ENCODE measurements at places on chromosomes 4 and X.
A peak's percentile ranks its signal among the peaks of the same experiment; 100 is the strongest.

GRCh38 chr4:111957116-111957515, 188.1 kb upstream of the FAM241A start:
- DNase-seq: no peak

- no peak for DNase-seq
These were observed 50.2 kb downstream of the ZNF827 start for GRCh38 chr4:145888393-145888792.

DNA sequence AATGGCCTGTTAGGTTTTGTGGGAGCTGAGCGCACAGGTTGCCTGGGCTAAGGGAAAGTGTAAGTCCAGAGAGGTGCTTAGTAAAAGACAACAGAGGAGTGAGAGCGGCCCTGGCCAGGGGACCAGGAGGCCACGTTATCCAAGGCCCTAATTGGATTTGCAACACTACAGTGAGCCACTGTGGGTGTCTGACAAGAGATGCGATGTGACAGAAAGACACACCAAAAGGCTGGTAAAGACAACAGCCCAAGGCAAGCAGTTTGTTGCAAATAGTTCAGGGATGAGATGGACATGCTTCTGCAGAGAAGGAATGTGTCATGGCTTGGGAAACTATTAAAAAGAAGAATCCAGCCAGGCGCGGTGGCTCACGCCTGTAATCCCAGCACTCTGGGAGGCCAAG, 162.7 kb upstream of the KIT start:
- DNase-seq: no peak

GRCh38 chrX:147838465-147839131, 73.1 kb upstream of the FMR1 start:
- DNase-seq: no peak

DNA sequence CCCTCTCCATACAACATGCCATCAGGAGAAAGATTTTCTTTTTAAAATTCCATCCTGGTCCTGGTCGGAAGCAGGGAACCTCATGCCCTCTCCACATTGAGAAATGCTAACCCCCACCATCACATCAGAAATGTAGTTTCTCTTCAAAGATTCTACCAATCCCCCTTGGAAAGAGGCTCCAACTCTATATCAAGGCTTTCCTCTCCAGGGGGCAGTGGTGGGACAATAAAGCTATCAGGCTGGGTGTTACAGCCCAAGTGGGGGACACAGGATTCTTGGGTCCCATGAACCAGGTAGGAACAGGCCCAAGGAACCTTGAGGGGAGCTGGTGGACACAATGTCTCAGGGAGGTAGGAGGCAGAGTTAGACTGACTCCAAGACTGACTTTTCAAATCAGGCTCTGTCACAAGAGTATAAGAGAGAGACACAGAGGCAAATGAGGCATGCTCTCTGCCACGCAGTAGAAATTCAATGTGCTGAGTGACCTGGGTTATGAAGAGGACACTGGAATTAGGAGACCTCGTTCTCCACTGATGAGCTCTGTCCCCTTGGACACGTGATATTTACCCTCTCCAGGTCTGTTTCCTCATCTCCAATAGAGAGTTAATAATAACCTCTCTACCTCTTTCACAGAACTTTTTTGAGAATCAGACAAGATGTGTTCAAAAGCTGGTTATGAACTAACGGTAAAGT, 4.5 kb downstream of the GJB1 start:
- DNase-seq: no peak

- DNase-seq: no peak
These were observed 26.7 kb upstream of the BMP2K start for GRCh38 chr4:78749258-78749971.

DNA sequence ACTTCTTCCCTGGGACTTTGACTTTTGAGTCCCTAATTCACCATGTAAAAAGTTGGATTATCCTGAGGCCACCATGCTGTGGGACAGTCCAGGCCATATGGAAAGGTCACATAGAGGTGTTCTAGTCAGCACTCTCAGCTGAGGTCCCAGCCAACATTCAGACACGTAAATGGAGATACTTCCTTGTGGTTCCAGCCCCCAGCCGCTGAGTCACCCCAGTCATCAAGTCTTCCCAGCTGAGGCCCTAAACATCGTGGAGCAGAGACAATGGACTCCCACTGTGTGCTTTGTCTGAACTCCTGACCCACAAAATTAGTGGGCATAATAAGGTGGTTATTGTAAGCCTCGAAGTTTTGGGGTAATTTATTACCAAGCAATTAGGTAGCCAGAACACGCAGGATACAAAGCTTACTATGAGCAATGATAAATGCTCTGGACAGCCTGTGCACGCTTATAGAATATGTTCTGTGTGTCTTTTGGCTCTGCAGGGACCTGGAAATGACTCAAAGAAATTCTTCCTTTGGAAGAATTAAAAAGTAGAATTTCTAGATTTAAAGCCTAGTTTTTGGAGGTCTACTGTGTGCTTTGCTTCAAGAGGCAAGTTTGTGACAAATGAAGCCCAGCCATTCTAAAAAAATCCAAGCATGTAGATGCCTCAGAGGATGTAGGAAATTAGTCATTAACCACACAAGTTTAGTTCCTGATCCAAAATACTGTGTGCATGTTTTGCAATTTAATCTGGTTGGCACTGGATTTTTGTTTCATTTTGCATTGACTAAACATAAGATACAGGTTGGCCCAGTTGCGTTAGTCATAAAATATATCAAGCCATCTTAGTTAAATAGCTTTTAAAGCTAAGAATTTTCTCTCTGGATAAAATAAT, 33.2 kb upstream of the SLC9A7 start:
- no peak for DNase-seq

DNA sequence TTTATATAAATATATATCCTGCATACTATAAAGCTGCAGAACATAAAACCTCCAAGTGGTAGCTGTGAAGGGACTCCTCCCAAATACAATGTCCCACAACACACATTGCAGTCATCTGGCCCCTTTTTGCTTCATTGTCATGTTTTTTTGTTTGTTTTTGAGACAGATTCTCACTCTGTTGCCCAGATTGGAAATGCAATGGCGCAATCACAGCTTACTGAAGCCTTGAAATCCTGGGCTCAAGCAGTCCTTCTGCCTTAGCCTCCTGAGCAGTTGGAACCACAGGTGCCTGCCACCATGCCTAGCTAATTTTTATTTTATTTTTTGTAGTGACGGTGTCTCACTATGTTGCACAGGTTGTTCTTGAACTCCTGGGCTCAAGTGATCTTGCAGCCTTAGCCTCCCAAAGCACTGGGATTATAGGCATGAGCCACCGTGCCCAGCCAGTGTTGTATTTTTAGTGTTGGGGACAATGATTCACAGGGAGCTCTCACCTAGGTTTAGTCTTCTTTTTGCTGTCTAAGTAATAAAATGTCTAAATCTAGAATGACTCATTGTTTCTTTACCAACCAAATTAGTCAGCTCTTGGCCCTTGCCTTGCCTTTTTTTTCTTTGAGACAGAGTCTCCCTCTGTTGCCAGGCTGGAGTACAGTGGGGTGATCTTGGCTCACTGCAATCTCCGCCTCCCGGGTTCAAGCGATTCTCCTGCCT, 24.0 kb upstream of the XIAP start:
- no peak for DNase-seq

DNA sequence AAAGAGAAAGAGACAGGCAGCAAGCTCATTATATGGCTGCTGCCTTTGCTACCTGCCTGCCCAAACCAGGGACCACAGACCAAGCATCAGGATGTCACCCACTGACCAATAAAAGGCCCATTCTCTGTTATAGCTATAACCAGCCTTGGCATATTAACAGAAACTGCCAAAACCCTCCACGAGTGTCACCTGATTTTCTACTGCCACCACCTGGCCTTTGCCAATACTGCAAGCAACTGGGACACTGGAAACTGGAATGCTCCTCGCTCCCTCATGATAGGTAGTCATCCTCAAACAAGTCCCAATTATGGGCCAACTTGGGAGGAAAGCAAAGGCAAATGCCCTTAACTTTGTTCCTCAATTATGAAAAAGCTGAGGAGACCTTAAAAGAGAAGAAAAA, 76.0 kb downstream of the SPIN4 start:
- no peak for DNase-seq

GRCh38 chr4:98601708-98602107, 56.7 kb downstream of the TSPAN5 start:
- no peak for DNase-seq

DNA sequence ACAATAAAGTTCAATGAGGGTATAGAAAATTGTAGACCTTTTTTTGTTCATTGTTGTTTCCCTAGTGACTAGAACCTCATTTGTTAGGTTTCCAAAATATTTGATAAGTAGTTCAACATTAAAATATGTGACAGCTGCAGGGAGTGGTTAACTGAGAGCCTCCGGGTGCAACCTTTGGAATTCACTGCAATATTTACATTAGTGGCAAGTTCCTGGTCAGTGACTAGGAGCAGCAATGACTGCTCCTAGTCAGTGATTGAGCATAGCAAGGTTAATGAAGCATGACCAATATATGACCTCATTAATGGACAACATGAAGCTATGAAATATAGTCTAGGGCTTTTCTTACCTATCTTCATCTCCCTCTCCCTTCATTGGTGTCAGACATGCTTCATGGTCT, 65.8 kb upstream of the FAM47A start:
- DNase-seq: no peak

DNA sequence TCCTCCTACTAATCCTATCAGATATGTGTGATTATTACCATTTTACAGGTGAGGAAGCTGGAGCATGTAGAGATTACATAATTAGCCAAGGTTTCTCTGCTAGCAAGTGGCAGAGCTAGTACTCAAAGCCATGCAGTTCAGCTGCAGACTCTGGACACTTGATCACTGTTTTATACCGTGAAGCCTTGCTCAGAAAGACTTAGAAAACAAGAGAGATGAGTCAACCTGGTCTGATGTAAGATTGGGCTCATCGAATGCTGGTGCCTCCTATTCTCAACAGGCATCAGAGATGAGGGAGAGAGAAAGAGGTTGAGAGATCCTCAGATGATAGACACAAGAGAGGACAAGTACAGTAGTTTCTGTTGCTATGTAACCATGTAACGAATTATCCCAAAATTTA, 19.0 kb upstream of the PDE5A start:
- no peak for DNase-seq

DNA sequence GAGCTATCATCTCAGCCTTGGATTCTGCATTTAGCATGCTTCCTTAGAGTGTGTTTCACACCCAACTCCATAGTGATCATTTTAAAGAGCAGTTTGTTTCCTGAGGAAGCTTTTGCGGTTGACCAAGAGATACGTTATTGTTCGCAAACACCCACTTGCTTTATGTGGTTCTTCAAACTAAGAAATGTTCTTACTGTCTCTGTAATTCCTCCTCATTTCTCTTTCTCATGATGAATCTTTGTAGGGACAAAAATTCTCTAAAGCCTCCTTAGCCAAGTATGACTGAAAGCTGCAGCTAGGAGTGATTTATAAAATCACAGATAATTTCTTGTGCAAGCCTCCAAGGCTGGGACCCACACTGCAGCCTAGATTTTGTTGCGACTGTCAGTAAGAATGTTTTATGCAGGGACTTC, 10.0 kb downstream of the TNIP3 start:
- DNase-seq: no peak

GRCh38 chr4:104330125-104330905, 164.4 kb downstream of the CXXC4 start:
- no peak for DNase-seq

- no peak for DNase-seq
These were observed 461.8 kb downstream of the CENPC start for GRCh38 chr4:67083496-67083895.

DNA sequence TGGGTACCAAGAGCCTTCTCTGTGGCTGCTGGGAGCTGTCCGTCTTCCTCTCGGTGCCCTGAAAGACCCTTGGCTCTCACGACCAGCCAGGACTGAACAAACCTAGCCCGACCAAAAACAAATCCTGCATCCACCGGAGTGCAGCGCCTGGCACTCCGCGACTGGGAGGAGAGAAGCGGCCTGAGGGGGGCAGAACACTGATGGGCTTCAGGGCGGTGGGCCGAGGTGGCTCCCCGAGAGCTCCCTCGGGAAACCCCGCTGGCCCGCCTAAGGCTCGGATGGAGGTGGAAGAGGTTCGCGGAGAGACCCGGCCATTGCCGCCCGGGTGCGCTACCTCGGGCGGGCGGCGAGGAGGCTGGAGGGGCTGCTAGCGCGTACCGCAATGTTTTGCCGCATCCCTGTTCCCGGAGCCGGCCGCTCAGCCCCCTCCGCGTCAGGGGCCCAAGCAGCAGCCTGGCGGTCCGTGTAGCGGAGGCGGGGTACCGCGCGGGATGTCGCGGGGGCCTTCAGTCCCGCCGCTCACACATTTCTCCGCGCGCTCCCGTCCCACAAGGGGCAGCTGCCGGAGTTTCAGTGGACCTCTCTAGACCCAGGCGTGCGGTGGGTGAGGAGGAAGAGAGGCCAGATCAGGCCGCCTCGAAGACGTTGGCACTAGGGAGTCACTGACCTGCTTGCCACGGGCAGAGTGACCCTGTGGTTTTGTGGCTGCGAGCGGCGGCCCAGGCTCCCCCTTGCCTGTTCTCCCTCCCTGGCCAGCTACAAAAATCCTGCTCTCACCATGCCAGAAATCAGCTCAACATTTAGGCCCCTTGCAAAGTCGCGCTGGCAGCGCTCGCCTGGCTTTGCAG, 2.2 kb downstream of the SLITRK4 start:
- DNase-seq: peak; percentile 44

GRCh38 chr4:120071192-120071795, 4.6 kb upstream of the MAD2L1 start:
- no peak for DNase-seq

DNA sequence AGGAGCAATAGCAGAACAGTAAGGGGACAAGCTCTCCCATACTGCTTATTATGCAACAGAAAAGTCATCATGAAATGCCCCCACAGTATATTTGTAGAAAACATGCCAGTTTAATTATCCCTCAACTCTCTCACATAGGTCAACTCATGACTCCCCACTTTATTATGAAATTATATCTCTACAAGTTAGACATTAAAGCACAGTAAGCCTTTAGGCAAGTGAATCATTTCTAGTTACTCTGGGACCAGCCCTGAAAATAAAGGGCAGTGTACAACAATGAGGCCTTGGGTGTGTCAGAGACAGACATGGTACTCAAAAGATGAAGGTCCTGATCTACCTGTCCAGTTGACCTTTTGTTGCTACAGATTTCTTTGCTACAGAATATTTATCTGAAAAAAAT, 191.9 kb downstream of the FBXW7 start:
- no peak for DNase-seq

GRCh38 chr4:16480011-16480410, 253.7 kb upstream of the TAPT1 start:
- no peak for DNase-seq

DNA sequence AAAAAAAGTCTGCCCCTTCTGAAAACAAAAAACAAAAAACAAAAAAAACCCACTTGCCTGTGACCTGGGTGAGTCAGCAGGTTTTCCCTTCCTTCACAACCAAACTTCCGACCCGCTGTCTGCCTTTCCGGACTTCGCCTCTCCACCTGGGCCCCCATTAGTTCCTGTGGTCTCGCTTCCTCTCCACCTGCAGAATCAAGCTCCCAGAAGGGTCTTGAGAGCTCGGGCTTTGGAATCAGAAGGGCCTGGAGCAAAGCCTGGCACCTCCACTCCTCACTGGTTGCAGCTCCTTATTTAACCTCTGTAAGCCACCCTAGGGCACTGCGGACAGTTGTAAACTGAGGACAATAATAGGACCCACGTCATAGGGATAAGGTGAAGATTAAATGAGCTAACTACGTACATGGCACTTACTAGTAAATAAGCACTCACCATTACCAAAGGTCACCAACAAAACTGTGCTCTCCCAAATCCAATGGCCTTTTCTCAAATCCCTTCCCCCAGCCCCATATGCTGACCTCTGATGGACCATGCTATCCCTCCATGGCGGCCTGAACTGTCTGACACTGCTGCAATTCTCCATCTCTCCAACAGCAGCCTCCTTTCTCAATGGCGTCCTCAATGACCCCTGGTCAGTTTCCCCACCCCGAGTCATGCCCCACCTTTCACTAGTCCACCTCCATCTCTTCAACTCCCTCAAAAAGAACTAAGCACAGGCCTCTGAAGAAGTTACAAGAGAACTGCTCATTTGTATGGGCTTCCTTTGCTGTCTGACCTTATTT, 64.2 kb downstream of the IRF2 start:
- DNase-seq: no peak
